ENCODE measurements at places on chromosomes 16 and 17.

DNA sequence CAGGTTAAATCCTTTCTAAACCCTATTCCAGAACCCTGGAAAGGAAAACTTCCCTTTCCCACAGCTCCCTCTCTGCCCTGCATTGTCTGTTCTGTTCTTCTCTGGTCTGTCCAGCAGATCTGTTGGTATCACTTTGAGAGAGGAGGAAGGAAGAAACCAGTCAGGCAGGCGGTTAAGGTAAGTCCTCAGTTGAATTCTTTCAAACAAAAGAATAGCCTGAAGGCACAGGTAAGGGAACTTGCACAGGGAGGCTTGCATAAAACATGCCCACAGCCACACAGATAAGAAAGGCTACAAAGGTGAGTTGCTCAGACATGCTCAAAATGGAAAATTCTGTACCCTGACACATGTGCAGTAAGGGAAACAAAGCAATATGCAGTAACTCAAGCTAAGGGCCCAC lies 595.7 kb upstream of the CDH5 start:
- no peak for DNase-seq

DNA sequence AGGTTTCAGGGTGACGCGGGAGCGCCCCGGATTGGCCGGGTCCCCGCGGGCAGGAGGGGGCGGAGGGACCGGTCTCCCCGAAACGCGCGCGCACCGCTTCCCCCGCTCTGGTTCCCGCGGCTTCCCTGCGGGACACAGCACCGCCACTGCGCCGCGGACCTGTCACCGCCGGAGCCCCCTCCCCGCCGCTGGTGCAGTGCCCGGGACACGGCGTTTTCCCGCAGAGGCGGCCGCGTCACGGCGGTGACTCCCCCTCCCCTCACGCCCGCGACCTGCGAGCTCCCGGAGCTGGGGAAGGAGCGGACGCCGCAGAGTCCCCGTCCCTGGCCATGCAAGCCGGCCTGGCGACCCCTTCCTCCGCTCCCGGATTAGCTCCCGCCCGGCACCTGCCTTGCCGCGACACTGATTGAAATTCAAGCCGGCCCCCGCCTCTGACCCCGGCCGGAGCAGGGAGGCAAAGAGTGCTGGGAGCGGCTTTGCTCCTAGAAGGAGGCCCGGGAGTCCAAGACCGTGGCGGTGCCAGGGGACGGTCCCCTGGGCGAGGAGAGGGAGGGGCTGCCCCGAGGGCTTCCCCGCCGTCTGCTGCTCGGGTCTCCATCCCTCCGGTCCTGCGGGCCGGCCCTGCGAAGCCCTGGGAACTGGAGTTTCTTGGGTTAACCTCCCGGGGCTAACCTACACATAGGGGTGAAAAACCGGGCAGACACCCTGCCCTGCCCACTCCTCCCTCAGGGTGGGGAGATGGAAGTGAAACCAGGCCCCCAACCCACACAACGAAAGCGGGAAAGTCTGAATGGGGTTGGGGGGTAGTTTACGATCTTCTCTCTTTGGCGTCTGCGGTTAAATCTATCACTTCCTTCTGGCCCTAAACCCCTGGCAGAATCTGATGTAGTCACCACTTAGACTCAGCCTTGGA lies 1.0 kb downstream of the RHBDL3 start:
- DNase-seq, result peak; percentile 41

DNA sequence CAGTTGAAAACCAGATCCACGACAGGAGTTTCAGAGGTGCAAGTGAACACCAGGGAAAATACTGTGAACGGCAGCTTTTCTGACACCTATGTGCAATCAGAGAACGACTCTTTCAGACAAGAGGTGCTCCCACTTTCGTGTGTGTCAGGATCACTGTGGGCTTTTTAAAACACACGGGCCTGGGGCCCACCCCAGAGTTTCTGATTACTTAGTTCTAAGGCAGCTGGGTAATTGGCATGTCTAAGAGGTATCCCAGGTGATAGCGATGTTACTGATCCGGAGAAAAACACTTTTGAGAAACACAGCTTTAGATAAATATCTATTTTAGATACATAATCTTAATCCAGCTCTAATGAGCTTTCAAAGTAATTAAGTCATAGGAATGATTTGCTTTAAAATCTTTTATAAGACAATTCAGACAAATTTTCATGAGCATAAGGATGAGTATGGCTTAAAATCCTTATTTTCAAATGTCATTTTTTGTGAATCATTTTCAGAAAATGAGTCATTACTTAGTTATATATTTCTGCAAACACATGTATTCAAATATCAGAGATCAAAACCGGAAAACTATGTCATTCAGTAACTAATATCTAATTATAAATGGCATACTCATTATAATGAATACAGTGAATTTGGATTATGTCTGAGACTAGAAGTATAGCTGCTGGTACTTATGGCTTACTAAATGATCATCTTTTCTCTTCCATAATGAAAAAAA lies 217.9 kb upstream of the PSMD7 start:
- DNase-seq, result no peak

DNA sequence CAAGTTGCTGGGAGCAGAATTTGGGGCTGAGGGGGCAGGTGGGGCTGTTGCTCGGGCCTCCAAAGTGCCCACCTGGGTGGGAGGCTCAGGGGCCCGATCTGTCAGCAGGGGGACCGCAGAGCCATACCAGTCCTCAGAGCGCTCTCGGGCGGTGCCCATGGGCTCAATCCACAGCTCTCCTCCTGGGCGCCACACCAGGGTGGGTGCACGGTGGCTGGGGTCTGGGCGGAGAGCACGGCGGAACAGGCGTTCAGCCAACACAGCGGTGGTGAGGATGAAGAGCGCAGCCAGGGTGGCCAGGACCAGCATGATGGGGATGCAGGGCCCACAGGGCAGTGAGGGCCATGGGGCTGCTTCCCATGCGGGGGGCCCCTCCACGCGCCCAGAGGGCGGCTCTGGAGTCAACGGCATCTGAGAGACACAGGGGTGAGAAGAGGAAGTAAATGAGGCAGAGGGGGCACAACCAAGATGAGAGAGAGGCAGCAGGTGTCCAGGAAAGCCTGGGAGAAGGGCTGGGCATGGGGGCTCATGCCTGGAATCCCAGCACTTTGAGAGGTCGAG lies 1.2 kb downstream of the C16orf54 start:
- DNase-seq, result no peak

- DNase-seq, result no peak
Observed at GRCh38 chr16:6863135-6863534, 469.5 kb upstream of the RBFOX1 start.

DNA sequence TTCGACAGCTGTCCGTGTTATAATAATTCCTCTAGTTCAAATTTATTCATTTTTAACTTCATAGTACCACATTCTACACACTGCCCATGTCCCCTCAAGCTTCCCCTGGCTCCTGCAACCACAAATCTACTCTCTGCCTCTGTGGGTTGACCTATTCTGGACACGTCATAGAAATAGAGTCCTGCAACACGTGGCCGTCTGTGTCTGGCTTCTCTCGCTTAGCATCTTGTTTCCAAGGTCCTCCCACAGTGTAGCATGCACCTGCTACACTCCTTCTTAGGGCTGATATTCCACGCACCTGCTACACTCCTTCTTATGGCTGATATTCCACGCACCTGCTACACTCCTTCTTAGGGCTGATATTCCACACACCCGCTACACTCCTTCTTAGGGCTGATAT lies 16.5 kb downstream of the SCGB1C2 start:
- DNase-seq, result no peak

- DNase-seq, result no peak
Observed at GRCh38 chr17:1442187-1442586, 13.8 kb downstream of the CRK start.

- no peak for DNase-seq
Observed at GRCh38 chr16:73183611-73184092, 135.7 kb upstream of the ZFHX3 start.

DNA sequence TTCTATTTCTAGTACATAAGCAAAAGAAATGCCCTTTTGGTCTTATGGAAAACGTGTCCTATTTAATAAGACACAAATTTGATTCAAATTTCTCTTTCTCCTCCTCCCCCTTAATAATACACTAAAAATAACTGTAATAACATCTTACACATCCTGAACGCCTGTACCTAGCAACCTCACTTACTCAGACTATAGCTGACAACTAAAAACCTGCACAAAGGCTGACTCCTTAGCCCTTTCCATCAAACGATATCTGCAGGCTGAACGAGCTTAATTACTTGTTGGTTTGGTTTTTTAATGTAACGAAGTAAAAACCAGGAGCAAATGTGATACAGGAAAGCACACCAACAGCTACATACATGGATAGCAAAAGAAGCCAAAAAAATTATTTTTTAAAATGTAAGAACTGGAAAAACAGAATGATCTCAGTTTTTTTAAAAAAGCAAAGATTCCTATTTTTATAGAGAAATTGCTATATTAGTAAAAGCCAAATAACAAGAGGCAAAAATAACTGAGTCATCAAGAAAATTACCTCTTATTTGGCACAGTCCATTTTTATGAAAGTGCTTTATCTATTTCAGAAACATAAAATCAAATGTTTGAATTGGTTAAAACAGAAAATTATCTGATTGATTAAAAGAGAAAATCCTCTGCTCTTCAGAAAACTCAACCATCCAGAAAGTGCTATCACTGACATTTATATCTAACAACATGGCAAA lies 23.5 kb downstream of the ADCY9 start:
- no peak for DNase-seq

GRCh38 chr16:68286153-68287074 lies 22.1 kb downstream of the SLC7A6 start:
- peak; percentile 41 for DNase-seq

DNA sequence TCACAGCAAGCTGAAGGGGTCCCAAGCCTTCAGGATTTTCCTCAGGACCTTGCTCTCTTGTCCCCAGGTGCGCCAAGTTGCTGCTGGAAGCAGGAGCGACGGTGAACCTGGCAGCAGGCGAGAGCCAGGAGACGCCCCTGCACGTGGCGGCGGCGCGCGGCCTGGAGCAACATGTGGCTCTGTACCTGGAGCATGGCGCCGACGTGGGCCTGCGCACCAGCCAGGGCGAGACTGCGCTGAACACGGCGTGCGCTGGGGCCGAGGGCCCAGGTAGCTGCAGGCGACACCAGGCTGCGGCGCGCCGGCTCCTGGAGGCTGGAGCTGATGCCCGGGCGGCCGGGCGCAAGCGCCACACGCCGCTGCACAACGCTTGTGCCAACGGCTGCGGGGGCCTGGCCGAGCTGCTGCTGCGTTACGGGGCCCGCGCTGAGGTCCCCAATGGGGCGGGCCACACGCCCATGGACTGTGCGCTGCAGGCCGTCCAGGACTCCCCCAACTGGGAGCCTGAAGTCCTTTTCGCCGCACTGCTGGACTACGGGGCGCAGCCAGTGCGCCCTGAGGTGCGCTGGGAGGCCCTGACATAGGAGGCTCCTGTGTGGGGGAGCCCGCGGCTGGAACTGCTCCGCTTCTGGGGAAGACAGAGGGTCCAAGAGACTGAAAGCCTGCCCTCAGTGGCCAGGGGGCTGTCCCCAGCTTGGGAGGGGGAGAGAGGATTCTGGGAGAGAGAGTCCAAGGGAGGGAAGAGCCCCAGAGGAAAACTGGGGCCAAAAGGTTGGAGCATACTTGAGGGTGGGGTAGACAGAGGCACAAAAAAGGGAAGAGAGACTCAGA lies 6.4 kb downstream of the ASB16 start:
- DNase-seq, result no peak

All from activated CD4-positive, alpha-beta memory T cell treated with anti-CD3 and anti-CD28 coated beads, Interleukin-2, amount 10 ng/mL, durations not matched to agents 7 days and 5 days (primary cell).